ENCODE measurements at places on chromosomes 6 and 20.

- no peak for DNase-seq
Measured at GRCh38 chr6:6643398-6643797, 54.9 kb downstream of the LY86 start.

DNA sequence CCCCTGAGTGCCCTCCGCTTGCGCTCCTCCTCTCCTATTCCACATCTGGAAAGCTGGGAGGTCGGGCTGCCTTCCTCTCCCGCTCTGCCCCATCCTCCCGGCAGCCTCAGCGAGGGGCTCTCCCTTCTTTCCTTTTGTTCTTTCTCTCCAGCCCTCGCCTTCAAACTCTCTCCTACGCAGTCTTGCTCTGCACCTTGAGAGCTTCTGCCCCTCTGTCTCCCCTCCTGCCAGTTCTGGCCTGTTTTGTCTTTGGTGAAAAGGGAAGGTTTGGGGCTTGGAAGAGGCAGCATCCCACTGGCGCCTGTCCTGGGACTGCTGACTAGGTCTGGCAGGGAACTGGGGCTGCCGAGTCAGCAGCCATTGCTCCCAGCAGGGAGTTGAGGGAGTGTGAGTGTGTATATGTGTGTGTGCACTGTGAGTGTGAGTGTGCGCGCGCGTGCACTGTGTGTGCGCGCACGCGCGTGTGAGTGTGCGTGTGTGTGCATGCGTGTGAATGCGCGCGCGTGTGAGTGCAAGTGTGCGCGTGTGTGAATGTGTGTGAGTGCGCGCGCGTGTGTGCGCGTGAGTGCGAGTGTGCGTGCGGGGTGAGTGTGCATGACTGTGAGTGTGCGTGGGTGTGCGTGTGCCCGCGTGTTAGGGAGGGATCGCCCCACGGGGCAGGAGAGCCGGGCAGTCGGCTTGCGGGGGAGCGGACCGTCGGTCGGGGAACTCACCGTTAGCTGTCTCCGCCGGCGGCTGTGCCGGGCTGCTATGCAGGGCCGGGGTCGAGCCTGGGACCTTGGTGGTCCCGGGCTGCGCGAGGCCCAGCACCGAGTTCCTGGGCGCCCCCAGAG lies 523 bp downstream of the CPXM1 start:
- peak; percentile 24 for DNase-seq

GRCh38 chr20:20343932-20344331 lies 24.0 kb upstream of the INSM1 start:
- no peak for DNase-seq

DNA sequence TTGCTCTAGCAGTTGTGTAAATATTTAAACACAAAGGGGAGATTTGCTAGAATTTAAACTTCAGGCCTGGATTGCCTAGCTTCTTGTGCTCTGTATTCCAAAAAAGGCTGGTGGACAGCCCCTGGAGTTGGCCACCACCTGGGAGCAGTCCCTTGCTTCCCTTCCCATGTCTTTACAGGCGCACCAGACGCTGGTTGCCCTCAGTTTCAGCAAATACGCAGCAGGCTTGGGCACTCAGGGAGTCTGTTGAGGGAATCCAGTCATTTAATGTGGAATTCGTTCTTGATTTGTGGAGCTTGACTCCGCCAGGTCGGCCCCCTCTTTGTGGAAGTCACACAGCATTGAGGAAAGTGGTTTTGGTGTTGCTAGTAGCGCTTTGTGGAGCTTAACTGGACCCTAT lies 156.8 kb downstream of the DTNBP1 start:
- DNase-seq: no peak

GRCh38 chr20:54608943-54609342 lies 133.6 kb downstream of the DOK5 start:
- no peak for DNase-seq

- DNase-seq: no peak
Measured at GRCh38 chr6:150368762-150369161, at the start of gene IYD. Gene IYD, plus strand, starts transcription at chr6:150369012. Its CDS starts 20 bp downstream, at chr6:150369032.

DNA sequence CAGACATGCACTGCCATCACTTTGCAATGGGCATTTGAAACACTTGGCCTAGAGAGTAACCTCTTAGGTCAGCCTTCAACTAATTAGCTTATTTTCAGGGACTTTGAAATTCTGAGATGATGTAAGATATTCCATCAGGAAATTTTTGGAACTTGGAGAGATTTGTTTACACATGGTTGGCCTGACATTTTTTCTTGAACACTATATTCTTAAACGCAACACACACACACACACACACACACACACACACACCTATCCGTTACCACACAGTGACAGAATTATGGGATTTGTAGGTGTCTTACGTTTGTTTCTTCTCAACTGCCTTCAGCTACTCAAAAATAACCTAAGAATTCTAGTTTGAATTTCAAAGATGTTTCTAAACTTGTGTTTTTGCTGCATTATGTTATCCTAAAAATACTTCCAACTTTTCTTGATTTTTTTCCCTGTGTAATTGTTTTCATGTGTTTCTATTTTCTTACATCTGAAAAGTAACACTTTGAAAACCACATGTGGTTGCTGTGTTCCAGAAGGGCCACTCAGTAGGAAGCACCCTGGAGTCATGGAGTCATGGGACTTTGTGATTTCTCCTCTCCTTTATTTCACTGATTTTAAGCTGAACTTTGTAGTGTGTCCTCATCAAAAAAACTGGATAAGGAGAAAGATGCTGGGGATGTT lies 31.9 kb downstream of the MARCKS start:
- no peak for DNase-seq

All from activated CD4-positive, alpha-beta T cell treated with anti-CD3 and anti-CD28 coated beads, Interleukin-2, amount 50 U/mL, for 48 hours (primary cell).